Uterus (tissue), 4 donors: ENCODE measurements at places on chromosomes 4 and X. TPM values are rescaled to one million over a fixed set of nuclear protein-coding genes. Genes with fewer than 3 reads are reported as not detected.

DNA sequence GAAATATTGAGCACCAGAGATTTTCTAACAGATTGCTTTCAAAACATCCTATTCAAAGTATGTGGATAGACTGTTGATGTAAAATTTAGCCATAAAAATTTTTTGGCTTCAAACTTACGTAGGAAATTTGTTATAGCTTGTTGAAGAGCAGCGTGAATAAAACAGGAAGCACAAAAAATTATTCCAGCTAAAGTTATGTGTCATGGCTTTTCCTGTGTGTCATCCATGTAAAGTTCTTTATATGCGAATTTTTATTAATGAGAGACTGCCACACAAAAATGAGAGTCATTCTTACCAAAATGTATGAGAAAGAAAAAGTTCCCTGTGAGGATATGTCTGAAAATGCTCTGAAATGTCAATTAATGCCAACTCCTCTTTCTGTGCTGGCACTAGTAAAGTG lies 19.5 kb downstream of the EPGN start:
- DNase-seq: no peak

MAGEB17 gene
- total RNA-seq: not detected

GRCh38 chrX:57406149-57406548 lies 119.6 kb downstream of the FAAH2 start:
- DNase-seq: no peak

DNA sequence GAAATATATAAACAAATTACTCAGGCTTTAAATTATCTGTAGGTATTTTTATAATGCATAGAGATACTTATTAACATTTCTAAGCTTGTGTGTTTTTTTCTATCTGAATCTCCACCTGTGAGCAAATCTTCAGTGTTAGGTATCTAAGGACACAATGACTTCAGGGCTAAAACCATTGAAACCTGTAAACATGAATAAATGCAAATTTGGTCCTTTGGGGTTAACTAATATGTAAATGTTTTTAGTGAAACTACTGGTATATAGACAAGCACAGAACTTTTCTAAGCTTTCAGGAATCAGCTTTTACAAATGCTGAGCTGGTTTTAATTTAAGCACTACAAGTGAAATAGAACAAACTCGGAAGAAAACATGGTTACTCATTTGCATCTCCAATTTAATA lies 147.9 kb downstream of the FBXO8 start:
- no peak for DNase-seq

DNA sequence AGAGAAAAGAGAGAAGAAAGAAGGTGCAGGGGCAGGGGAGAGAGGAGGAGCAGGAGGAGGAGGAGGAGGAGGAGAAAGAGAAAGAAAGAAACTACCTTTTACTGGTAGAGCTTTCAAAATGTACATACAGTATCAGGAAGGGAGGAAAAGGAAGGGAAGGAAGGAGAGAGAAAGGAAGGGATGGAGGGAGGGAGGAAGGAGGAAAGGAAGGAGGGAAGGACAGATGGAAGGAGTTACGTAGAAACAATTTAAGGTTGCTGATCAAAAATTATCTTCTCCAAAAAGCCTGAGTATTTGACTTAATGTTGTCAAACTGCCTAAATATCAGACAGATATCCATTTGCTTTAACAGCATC lies 13.4 kb downstream of the TBC1D9 start:
- DNase-seq: no peak

DNA sequence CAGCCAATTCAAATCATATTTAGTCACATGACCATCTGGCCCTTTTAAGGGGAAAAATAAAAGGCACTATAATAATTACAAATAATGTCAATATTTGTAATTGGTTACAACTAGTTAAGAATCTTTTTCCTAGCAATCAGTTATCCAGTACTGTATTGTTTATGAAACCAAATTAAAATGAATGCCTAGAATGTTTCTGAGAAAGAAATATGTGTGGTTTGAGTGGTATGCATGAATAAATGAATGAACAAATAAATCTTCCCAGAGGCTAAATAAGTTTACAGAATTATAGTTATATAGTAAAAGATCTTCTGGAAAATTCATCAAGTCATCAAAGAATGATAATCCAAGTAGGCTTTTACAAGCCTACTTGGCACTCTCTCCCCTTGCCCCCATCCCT lies 55.8 kb upstream of the F8A3 start:
- no peak for DNase-seq

DNA sequence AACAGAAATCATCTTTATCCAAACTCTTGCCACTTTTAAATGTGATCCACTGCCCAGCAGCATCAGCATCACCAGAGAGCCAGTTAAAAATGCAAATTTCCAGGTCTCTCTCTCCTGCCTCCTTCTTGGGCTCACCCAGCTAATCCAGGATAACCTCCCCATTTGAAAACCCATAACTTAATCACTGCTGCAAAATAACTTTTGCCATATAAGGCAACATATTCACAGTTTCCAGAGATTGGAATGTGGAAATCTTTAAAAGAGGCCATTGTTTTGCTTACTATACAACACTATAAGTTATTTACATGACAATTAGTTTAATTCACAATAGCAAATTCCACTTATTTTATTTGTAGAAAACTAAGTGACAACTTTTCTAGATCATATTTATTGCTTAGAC lies 4.8 kb upstream of the EXOSC9 start:
- DNase-seq: no peak

GRCh38 chrX:52865343-52865998 lies 2.4 kb downstream of the XAGE3 start:
- no peak for DNase-seq
